ENCODE measurements at places on chromosomes 1 and 21.

DNA sequence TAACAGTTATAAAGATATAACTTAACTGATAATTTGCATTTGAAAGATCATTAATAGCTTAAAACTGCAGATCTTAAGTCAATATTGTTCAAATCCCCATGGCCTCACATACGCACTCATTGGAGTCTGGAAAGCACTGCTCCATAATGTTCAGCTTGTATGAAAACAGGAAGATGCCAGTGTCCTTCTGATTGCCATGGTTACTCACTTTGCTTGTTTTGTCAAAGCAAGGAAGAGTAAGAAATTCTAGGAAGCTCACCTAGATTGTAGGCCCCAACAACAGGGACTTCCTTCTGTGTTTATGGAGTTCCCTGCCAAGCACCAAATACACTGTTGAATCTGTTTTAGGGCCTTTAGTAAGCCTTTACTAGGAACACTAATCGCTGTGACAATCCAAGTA lies 10.9 kb downstream of the GAS5 start:
- no peak for DNase-seq

DNA sequence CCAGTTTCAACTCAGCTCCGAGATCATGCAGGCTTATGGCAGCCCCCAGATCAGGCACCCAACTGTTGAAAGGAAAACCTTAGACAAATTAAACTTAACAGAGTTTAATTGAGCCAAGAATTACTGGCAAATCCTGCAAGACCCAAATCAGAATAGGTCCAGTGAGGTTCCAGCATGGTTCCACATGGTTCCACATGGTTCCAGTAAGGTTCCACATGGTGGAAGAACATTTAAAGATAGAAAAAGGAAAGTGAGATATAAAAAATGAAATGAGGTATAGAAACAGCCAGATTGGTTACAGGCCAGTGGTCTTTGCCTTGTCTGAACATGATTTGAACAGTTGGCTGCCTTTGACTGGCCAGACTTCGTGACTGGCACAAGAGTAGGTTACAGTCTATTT lies 288.8 kb upstream of the LRRC7 start:
- DNase-seq, result no peak

DNA sequence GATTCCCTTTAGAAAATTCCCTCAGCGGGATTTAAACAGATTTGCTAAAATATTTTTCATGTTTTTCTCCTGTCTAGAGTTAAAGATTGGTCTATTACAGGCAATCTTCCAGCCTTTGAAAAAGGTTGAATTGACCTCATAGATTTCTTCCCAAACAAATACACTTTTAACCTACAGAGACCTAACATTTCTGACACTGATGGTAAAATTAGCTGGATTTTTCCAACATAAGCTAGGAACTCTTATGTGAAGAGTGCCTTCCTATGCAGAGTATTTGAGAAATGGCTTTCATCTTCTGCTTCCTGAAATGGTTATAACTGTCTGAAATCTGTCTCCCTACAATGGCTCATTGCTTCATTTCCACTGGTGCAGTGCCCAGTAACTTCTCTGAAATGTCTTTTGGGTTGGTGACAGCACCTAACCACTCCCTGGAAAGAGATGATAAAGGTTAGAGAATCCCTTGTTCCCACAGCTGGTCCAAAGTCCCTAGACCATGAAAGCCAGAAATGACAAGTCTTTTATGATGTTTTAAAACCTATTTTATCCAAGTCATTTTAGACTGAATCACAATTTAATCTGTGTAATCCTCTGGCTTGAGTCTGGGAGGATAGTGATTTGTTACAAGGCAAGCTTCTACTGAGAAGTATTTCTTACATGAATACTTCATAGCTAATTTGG lies 269.4 kb downstream of the BACH1 start:
- DNase-seq, result no peak

DNA sequence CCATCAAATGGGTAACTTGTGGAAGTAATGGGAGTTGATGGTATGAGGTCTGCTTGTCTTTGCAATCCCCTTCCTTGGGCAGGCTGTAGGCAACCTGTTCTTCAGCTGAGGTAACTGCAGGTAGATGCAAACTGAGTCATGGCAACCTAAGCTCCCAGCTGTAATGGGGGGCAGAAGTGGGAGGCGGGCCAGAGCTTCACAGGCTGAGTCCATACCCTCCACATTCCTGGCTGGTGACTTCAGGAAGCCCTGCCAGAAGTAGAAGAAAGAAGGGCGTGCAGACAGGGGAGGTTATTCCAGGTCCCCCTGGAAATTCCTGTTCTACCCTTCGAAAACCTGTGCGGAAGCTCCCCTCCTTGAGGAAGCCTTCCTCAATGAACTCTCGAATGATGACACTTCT lies 44.9 kb downstream of the ARHGEF11 start:
- DNase-seq, result no peak

- DNase-seq, result no peak
Observed at GRCh38 chr1:204313675-204314074, 46.1 kb downstream of the PLEKHA6 start.

GRCh38 chr1:116785006-116785405 lies 30.8 kb downstream of the CD2 start:
- DNase-seq, result no peak

GRCh38 chr1:60894741-60895140 lies 187.6 kb upstream of the NFIA start:
- DNase-seq, result no peak

DNA sequence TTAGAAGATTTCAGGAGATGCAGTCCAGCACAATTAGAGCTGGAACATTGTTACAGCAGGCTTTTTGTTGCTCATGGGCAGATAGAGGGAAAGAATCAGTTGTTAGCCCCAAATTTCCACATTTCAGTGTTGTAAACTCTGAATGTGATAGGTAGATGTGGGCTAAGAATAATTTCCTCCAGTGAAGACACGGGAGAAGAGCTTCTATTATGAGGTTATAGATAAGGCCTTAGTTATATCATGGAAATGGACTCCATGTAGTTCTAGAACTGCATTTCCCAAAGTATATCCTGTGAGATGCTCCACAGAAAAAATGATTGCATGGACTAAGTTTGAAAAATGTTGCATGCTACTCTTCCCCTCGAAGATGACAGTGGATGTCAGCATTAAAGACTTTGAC lies 64.9 kb downstream of the PRKAA2 start:
- no peak for DNase-seq
